ENCODE measurements at places on chromosomes 4 and X.
A peak's percentile ranks its signal among the peaks of the same experiment; 100 is the strongest.

GRCh38 chr4:47930971-47931804 is 16.8 kb upstream of the NFXL1 start:
- no peak for DNase-seq

DNA sequence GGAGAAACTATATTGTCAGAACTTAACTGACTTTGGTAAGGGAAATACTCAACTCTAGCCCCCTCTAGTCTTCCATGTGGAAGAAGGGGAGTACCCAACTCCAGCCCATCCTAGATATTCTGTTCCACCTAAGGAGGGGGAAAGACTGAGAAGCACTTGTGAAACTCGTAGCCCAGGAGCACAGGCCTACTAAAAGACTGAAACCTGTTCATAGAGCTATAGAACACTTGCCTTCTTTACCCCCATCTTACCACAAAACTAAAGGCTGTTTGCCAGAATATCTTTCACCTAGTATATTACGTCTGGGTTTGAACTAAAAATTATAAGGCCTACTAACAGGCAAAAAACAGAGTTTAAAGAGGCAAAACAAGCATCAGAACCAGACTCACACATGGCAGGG is 15.5 kb downstream of the CLDN22 start:
- no peak for DNase-seq

- DNase-seq: no peak
Observed at GRCh38 chr4:37561803-37562207, 124.4 kb downstream of the RELL1 start.

GRCh38 chr4:114839986-114840385 is 241.4 kb downstream of the UGT8 start:
- no peak for DNase-seq

- peak; percentile 57 for DNase-seq
Observed at GRCh38 chr4:117134386-117134785, 49.0 kb upstream of the TRAM1L1 start.

- DNase-seq: no peak
Observed at GRCh38 chr4:149910177-149910576, 94.5 kb upstream of the IQCM start.

DNA sequence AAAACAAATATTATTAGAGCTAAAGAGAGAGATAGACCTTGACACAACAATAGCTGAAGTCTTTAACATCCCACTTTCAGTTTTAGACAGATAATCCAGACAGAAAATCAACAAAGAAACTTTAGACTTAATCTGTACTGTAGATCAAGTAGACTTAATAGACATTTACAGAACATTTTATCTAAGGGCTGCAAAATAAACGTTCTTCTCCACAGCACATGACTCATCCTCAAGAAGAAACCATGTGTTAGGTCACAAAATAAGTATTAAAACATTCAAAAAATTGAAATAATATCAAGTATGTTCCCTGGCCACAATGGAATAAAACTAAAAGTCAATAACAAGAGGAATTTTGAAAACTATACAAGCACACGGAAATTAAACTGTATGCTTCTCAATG is 1510.3 kb upstream of the PCDH10 start:
- DNase-seq: no peak

DNA sequence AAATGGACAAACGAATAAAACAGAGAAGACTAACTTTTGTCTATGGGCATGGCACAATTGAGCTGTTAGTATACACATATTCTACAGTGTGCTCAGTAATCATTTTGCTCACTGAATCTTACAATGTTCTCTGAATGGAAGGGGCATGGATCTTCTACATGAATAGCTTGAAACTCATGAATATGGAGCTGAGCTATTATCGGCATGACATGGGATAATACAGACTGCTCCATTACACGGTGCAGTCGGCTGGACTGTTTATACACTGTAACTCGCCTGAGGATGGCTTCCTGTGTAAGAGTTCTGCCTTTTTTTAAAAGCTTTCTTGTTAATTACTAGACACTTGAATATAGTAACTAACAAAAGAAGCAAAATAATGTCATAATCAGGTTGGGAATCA is 368.5 kb upstream of the MAD2L1 start:
- no peak for DNase-seq
